ENCODE measurements at places on chromosomes 1 and 21.

- DNase-seq = no peak
Observed at GRCh38 chr21:46125846-46126301, 28.0 kb downstream of the COL6A2 start.

DNA sequence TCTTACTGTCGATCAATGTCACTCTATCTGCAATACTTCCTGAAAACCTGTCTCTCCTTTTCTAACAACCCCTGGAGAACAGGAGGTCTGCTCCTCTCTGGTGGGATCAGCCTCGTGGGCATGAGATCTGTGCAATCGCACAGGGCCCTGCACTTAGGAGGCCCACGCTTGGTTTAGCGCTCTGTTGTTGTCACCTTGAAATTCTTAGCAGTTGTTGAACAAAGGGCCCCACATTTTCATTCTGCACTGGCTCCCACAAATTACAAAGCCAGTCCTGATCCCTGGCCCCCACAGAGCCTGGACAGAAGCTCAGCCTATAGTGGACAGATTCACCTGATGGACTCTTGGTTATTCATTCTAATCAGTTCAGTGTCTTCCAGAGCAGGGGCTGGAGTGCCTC lies 18.6 kb downstream of the SPOCD1 start:
- no peak for DNase-seq

DNA sequence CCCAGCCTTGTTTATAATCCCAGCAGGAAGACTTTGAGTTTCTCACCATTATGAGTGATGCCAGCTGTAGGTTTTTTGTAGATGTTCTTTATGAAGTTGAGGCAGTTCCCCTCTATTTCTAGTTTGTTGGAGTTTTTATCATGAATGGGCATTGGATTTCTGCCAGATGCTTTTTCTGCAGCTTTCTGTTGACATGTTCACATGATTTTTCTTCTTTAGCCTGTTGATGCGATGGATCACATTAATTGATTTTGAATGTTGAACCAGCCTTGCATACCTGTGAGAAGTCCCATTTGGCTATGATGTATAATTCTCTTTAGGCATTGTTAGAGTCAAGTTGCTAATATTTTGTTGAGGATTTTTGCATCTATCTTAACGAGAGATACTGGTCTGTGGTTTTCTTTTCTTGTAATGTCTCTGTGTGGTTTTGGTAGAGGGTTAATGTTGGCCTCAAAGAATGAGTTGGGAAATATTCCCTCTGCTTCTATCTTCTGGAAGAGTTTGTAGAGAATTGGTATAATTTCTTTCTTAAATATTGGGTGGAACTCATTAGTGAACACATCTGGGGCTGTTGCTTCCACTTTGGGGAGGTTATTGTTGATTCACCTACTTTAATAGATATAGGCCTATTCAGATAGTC lies 33.2 kb downstream of the ZBTB40 start:
- DNase-seq = no peak

DNA sequence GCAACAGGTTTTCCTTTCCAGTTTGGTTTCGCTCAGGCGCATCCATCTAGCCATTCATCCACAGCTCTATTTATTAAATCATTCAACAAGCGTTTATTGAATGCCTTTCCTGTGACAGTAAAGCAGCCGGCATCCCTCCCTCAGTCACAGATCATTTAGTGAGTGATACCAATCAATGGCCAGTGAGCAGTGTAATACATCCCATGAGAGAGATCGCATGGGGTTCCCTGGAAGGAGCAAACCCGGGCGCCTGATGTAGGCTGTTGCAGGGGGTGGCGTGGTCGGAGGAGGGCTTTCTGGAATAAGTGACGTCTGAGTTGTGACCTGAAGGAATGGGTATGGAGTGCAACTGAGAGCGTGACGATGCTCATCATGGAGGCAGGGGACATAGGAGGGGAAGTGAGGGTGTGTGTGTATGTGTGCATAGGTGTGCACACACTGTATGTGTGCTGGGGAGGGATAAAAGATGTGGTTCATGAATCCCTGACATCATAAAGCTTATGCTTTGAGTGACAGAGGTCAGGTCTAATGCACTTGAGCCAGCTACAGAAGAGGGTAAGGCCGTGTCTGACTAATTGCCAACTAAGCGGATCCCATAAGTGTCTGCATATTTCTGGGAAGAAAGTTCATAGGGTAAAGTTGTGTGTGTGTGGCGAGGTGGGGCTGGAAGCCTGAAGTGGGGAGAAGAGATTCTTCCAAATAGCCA lies 6.6 kb downstream of the FCMR start:
- no peak for DNase-seq

- no peak for DNase-seq
Observed at GRCh38 chr1:178066908-178067614, 26.8 kb upstream of the RASAL2 start.

- DNase-seq = no peak
Observed at GRCh38 chr1:115496904-115497527, 144.8 kb upstream of the VANGL1 start.

GRCh38 chr21:19328954-19329353 lies 925.4 kb upstream of the TMPRSS15 start:
- no peak for DNase-seq

- no peak for DNase-seq
Observed at GRCh38 chr1:223331301-223331700, 32.7 kb downstream of the SUSD4 start.

DNA sequence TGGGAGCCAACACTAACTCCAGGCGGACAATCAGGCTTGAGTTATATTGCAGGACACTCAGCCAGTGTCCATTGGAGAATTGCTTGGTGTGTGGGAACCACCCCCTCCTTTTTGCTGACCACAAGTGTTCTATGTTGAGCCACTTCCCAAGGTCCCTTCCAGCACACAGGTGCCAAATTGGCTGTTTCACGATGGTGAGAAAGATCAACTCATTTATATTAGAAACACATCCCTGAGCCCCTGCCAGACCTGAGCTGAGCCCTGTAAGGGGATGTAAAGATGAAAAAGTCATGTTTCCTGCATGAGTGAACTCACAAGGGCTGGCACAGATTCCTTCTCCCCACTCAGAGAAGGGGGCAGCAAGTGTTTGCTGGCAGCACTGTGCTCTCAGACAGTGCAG lies 96.5 kb downstream of the KCNN3 start:
- no peak for DNase-seq

DNA sequence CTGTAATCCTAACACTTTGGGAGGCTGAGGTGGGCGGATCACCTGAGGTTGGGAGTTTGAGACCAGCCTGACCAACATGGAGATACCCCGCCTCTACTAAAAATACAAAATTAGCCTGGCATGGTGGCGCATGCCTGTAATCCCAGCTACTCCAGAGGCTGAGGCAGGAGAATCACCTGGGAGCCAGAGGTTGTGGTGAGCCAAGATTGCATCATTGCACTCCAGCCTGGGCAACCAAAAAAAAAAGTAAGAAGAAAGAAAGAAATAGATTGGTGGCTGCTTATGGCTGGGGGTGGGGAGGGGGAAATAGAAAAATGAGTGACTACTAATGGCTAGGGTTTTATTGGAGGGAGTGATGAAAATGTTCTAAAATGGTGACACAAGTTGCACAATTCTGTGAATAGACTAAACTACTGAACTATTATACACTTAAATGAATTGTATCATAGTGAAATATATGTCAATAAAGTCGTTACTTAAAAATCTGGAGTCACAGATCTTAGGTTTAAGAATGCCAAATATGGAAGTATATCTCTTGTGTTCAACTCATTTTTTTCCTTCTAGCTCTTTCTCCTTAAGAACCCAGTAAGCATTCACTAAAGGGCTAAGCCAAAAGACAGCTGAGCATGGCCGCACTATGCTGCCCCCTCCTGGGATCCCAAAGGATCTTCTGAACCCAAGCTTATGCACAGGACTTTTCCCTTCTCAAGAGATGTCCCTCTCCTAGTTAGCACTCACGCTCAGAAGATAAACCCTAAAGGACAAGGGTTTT lies 3.2 kb upstream of the NPL start:
- peak; percentile 45 for DNase-seq

DNA sequence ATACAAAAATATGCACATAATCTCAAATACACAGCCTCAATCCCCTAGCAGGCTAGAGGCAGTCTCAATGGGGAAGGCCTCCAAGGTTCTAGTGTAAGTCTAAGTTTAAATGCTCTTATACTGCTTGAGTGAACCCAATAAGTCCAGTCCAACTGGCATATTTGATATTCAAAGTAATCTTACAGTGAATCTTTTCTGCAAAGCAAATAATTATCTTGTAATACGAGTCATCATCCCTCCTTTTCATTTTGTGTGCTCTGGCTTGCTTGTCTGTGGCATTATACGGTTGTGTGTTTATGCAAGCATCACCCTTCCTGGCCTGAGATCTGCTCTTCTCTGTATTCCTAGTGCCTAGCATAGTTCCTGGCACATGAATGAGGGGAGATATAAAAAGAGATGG lies 166.9 kb upstream of the HMGB4 start:
- no peak for DNase-seq

GRCh38 chr1:216210081-216210480 lies 213.2 kb downstream of the USH2A start:
- DNase-seq = no peak

DNA sequence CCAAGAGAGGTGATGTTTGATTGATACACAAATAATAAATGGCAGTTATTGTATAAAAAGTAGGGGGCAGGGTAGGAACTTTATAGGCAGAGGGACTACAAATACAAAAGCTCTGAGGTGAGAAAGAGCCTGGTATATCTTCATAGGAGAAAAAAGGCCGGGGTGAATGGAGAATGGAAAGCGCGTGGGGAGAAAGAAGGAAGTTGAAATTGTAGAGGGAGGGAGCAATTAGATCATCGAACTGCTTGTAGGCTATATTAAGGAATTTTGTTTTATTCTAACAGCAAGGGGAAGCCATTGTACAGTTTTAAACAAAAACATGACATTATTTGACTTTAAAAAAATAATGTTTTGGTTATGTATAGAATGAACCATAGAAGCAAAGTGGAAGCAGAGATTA lies 147.4 kb downstream of the PDE4B start:
- DNase-seq = no peak

DNA sequence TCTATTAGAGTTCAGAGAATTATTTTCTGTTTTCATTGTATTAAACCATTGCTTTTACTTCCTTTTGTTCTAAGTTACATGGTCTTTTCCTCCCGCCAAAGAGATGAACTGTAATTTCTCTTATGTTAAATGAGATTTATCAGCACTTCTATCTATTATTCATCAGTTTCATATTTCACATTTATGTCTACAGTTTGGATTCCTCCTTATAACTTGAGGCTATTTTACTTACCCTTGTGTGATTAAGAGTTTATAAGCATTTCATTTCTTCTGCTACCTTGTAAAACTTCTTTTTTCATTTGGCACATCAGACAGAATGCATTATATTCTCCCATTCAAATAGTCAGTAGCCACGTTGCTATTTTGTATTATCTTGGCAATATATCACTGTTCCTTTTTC lies 248.2 kb downstream of the PLA2G4A start:
- DNase-seq = no peak

DNA sequence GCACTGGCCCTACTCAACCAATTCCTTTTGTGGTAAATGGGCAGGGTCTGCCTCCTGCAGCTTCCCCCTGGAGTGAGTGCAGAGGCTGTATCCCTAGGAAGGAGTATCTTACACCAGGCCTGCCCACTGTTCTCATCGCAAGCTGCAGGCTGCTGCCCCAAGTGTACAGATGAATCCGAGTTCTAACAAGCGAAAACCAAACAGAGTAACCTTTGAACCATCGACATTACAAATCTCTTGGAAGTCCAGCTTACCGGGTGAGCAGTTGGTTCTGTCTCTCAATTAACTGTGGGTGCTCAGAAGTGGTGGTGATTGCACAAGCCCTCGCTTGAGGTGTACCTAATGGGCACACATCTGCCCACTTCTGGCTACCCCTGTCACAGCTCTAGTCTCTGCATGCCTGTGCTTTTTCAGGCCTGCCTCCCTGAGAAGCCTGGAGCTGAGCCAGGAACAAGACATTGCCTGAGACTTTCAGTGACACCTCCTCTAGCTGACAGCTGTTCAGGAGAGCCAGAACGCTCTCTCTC lies 22.7 kb downstream of the INAVA start:
- DNase-seq = no peak

DNA sequence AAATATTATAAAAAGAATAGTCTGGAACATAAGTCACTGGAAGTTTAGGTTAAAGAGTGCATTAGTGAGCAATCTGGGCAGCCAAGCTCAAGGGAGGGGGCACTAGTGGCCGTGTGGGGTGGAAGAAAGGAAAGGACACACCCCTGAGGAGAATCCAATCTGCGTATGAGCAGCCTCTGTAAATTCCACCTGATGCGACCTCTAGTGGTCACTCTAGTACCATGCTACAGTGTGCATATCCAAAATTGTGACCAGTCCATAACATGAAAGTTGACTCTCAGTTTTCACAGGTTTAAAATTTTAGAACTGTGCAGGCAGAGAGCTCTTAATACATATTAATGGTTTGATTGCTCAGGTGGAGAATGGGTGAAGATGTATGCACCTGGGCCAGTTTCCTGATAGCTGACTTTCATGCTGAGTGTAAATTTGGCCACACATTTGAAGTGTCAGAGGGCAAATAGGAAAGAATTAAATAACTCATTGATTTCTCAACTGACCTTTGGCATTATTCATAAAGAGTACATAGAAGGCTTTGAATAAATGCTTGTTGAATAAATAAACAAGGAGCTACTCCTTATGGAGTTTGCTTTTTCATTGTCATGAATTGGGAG lies 105.9 kb upstream of the C21orf91 start:
- DNase-seq = peak; percentile 56

DNA sequence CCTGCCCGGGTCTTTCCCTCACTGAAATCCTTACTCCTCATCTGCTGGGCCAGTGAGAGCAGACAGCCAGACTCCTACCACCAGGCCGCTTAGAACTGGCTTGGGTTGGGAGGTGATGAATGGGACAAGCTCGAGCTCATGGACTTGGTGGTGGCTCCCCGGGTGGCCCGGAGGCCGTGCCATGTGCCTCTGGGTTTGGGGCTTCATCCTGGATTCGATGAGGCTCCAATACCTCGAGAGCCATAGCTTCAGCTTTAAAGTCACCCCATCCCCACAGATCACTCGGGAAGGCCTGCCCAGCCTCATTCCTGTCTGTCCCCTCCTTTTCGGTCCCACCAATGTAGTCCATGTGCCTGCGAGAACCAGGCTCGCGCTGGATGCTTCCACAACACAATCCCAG lies 51.5 kb downstream of the MYOM3 start:
- DNase-seq = no peak

DNA sequence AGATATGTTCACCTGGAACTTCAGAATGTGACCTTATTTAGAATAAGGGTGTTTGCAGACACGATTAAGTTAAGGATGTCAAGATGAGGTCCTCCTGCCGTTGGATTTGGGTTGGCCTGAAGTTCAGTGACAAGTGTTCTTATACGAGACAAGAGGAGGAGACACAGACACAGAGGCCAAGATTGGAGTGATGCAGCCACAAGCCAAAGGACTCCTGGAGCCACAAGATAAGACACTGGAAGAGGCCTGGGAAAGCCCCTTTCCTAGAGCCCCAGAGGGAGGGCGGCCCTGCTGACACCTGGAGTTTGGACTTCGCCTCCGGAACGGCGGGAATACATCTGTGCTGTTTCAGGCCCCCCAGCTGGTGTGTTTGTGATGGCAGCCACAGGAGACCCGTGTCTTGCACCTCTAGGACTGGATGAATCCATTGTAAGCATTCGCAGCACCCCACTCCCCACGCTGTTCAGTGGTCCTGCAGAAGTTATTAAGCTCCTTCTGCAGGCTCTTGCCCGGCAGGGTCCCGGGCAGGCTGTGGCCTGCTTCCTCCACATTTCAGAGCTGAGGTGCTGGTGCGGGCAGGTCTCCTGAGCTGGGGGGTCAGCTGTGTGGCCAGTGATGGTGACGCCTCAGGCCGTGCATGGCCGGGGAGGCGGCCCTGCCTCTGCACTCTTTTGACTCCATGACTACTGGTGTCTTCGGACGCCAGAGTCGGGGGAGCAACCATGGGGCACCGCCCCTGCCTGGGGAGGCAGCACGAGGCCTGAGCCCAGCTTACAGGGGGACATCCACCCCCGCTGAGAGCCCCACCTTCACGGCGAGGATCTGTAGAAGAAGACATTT lies 34.6 kb downstream of the UMODL1 start:
- no peak for DNase-seq
